ENCODE measurements at places on chromosomes 7 and 10.

GRCh38 chr7:155229548-155230168 lies 68.0 kb upstream of the INSIG1 start:
- DNase-seq = no peak

DNA sequence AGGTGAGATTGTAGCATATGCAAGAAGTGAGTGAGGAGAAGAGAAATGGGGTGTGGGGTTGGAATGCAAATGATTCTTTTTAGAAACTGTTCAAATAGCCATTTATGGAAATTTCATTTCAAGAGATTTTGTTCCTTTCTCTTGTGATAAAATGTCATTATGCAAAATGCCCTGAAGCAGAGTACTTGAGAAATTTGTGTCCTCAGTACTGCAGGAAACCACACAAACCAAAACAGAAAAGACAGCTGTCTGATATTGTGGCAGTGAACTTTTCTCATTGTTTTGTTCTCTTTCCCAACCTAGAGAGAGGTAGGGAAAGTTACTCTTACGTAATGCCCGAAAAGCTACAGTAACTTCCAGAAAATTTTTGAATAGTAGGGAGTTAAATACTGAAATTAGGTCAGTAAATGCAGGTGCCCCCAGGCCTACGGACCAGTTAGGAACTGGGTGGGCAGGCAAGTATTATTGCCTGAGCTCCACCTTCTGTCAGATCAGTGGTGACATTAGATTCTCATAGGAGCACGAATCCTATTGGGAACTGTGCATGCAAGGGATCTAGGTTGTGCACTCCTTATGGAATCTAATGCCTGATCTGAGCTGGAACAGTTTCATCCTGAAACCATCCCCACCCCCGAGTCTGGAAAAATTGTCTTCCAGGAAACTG lies 34.0 kb downstream of the DLD start:
- no peak for DNase-seq

GRCh38 chr7:19145434-19146115 lies 354 bp upstream of the FERD3L start:
- DNase-seq = no peak

- peak; percentile 24 for DNase-seq
Observed at GRCh38 chr7:112080978-112081377, 125.2 kb downstream of the DOCK4 start.

DNA sequence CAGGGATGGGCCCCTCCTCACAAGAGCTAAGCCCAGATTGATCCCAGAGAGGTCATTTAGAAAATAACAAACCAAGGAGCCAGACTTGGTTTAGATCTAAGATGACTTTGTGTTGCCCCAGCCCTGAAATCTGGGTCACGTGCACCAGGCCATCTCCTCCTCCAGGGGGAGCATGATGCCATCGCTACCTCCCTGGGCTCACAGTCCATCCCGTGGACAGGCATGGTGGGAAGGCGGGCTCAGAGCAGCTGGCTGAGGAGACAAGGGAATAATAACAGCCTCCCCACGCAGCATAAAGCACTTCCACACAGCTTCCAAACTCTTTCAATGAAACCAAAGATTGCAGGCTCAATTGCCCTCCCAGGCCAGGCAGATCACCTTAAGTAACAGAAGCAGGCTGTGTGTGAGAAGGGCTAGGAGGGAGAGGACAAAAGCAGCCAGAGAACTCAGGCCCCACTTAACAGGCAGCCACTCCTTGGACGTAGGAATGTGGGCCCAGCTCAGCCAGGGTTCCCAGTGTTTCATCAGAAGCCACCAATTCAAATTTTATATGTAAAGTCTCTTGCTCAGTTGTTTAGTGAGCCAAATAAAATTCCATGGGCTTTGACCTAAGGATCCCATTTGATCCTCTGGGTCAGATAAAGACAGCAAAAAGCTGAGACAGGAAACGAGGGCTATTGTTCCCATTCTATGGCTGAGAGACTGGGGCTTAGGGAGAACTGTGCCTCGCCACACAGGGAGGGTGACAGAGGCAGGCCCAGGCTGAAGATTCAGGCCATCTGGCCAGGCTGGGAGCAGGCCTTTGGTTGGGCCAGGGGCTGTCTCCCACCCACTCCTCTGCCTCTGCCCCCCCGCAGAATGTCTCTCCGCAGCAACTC lies 100.2 kb downstream of the COL13A1 start:
- DNase-seq = peak; percentile 60

Data from EL (cell line).